Stimulated activated CD4-positive, alpha-beta T cell treated with anti-CD3 and anti-CD28 coated beads, Interleukin-4, amount 100 ng/mL, for 4 hours (primary cell): ENCODE measurements at places on chromosomes 3 and 15.

GRCh38 chr3:94500146-94500545 is 437.3 kb downstream of the NSUN3 start:
- DNase-seq: no peak

- no peak for DNase-seq
Observed at GRCh38 chr15:80803580-80804525, 24.7 kb downstream of the CEMIP start.

DNA sequence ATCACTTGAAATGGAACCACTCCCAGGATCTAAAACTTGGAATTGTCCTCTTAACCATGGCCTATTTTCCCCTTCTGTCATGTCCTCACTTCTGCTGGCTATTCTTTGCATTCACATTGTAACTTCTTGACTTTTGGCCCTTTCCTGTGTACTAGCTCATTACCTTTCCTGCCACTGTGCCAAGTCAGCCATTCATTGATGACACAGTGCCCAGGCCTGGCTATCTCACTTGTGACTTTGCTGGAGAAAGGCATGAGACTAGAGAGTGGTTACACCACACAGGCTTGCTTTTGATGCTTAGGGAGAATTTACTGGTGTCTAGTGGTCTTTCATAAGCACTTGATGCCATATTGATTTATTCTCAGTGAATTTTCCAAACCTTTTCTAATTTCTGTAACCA is 101.1 kb downstream of the NR1D2 start:
- no peak for DNase-seq

DNA sequence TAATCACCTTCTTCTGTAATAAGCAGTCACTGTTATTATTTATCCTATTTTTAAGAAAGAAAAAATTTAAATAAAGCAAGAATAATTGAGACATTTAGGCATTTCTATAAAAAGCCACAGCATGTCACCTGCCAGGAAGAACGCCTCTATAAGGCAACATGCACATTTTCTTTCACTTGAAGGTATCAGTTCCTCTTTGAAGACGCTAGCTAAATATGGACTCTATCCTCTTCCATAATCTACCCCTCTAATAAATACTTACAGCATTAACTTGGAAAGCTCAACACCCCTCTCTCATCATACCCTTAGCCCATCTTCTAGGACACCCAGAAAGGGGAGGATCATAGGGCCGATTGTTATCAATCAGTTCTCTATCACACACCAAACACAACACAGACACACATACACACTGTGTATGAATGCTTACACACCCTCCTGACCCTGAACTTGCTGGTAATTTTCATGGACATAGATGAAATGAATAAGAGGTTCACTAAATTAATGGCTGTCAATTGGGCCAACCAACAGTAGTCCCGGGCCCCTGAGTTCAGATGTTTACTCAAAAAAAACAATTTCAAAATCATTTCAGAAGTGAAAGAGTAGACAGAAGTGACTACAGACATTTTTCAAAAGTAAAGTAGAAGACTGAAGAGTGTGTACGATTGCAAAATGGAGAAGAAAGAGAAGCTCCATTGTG is 102.5 kb downstream of the ZMAT3 start:
- DNase-seq: no peak

DNA sequence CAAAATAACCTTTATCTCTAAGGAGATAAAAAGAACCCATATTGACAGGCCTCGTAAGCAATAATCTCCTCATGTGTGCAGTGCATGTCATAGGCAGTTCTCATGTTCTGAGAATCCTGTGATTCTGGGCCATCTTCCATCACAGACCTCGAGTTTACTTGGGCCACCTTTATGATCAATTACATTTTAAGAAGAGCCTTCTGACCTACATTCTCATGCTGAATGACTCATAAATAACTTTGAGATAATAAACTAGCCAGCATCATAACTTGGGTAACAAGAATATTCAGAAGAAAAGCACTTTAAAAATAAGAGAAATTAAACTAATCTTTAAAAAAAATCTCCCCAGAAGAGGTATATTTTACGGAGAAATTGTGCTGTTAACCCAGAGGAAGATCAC is 310.7 kb upstream of the ZNF717 start:
- DNase-seq: no peak

- DNase-seq: no peak
Observed at GRCh38 chr15:57215881-57216280, 160.4 kb upstream of the CGNL1 start.

GRCh38 chr3:127161236-127161635 is 31.7 kb upstream of the PRR23E start:
- no peak for DNase-seq

DNA sequence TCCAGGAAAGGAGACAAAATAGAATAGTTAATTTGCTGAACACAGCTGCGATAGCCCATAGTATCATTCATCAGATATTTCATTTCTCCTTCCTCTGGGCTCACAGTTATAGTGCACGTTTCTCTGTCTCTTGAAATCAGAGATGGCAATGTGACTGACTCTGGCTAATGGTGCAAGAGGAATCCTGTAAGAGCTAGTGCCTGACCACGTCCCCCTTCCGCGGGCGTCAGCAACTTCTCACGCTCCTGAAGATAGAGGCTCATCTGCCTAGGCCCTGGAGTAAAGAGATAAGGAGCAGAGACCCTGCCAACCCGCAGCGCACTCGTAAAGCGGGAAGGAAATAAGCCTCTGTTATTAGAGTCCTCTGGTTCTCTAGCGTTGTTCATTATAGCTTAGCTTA is 391.8 kb downstream of the VPS13C start:
- no peak for DNase-seq

- DNase-seq: no peak
Observed at GRCh38 chr3:126494204-126494969, 18.7 kb upstream of the ZXDC start.

GRCh38 chr3:57778494-57778893 is 22.4 kb downstream of the SLMAP start:
- DNase-seq: no peak

- DNase-seq: no peak
Observed at GRCh38 chr3:123876858-123877257, 7.3 kb downstream of the MYLK start.

DNA sequence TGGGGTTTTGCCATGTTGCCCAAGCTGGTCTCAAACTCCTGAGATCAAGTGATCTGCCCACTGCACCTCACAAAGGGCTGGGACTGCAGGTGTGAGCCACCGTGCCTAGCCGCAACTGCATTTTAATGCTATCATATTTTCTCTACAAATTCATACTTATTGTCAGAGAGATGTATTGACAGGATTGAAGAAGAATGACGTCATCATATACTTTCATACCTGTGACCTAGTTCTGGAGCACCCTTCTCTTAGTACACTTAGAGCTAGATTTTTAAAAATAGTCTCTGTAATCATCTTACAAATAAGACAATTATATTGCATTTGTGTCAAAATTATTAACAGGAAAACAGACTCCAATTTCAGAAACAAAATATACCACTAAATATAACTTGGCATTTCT is 242.8 kb upstream of the PDZRN3 start:
- DNase-seq: no peak

DNA sequence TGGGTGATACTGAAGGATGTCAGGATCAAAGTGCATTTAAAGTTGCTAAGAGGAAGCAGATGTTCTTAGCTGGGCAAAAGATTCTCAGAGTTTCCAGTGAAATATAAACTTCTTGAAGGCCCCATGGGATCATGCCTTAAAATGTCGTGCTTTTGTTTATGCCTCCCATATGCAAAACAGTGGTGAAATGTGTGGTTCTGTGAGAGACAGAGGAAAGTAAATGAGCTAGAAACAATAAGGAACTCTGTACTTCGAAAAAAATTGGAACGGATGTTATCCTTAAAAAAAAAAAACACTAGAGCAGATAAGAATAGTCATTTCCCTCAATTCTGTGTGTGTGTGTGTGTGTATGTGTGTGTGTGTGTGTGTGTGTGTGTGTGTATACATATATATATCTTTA is 497.0 kb upstream of the TBL1XR1 start:
- no peak for DNase-seq

GRCh38 chr3:127216415-127217261 is 23.7 kb downstream of the PRR23E start:
- DNase-seq: no peak

- DNase-seq: no peak
Observed at GRCh38 chr3:50591196-50591741, 20.3 kb downstream of the CISH start.

GRCh38 chr15:60905587-60905986 is 323.5 kb downstream of the RORA start:
- peak; percentile 30 for DNase-seq

- DNase-seq: no peak
Observed at GRCh38 chr3:77446761-77447160, 406.9 kb downstream of the ROBO2 start.

GRCh38 chr3:195128255-195129071 is 142.5 kb downstream of the XXYLT1 start:
- no peak for DNase-seq

- no peak for DNase-seq
Observed at GRCh38 chr15:56608993-56609392, 124.3 kb downstream of the ZNF280D start.

GRCh38 chr15:93087825-93088199 is 1.2 kb downstream of the RGMA start:
- peak; percentile 45 for DNase-seq

GRCh38 chr15:66946578-66947164 is 118.7 kb upstream of the SMAD3 start:
- DNase-seq: peak; percentile 64

DNA sequence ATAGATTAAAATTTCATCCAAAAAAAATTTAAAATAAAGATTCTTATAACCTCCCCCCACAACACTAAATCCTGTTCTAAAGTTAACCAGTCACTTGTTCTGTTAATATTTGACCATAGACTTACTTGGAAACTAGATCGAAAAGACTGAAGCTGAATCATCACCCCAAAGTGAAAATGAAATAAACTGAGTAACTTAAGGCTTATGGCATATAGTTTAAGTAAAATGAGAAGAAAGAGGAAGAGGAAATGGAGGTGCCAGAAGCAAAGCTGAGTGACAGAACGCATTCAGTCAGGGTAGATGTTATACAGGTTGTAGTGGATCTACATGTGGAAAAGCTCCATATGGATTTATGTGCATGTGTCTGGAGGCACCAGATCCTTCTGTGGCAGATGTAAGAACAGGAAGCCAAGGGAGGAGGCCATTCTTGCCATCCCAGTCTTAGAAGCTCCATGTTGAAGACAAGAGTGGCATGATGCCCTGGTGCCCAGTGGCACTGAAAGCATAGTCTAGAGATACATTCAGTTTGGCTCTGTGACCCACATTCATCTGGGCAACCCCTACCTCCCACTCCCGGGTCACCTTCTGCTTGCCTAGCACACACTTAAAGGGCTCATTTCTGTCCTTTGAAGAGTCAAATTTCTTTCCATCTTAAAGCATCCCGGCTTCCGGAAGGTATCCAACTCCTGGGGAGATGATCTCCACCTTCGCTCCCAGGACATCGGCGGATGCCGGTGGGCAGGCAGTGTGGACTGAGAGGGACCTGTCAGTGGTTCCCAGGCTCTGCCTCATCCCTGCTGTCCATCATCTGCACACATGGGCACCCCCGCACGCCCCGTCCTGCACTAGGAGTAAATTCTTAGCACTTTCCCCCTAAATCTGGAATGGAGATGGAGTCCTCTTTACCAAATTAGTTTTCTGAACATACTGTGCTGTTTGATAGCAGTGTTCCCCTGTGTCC is 90.8 kb downstream of the NEO1 start:
- no peak for DNase-seq

GRCh38 chr15:81189583-81190283 is 6.9 kb upstream of the IL16 start:
- DNase-seq: no peak

DNA sequence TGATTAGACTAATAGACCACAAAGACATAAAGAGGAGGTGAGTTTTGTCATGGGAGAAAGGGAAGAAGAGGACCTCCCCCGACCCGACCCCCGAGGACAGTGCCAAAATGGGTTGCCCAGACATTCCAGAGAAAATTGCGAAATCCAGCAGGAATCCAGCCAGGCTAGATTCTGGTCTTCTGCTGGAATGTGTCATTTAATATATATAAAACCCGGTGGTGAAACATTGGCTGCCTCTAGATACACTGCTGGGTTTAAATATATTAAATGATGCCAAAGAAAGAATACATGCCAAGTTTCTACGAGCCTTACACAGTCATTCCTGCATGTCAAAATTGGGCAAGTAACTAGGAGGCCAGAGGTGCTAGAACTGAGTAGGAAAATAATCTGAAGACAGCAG is 45.3 kb upstream of the SPESP1 start:
- DNase-seq: no peak

DNA sequence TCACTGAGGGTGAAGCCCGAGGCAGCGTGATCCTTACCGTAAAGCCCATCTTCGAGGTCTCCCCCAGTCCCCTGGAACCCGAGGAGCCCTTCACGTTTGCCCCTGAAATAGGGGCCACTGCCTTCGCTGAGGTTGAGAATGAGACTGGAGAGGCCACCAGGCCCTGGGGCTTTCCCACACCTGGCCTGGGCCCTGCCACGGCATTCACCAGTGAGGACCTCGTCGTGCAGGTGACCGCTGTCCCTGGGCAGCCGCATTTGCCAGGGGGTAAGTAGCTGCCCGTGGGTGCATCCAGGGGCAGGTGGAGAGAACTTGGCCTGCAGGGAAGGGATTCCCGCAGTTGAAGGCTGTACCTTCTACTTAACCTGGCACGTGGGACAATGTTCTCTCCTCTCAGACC is 42.4 kb downstream of the ACAN start:
- DNase-seq: no peak

DNA sequence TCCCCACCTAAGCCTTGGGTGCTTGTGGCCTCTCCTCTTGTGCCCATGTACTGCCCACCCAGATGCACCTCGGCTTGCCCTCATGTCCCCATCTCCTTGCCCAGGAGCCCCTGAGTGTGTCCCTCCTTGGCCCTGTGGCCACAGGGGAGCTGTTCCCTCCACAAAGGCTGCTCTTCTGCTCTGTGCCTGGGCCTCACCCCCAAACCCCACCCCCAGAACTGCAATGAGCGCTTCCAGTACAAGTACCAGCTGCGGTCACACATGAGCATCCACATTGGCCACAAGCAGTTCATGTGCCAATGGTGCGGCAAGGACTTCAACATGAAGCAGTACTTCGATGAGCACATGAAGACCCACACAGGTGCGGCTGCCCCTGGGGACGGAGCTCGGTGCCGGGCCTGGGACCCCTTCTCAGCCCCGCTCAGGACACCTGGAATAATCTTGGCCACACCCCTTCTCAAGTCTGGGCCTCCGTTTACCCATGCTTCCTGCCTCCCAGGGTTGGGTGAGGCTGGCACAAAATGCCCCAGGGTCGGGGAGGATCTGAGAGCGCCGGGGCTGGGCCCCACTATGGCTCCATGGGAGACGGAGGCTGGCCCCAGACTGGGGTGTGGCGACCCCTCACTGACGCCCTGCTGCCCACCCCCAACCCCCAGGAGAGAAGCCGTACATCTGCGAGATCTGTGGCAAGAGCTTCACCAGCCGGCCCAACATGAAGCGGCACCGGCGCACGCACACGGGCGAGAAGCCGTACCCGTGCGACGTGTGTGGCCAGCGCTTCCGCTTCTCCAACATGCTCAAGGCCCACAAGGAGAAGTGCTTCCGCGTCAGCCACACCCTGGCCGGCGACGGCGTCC is 10.3 kb downstream of the ZBTB47 start:
- DNase-seq: no peak

- DNase-seq: no peak
Observed at GRCh38 chr15:98878172-98878571, 129.4 kb downstream of the PGPEP1L start.

GRCh38 chr3:190528706-190529105 is 14.8 kb downstream of the IL1RAP start:
- DNase-seq: no peak

- no peak for DNase-seq
Observed at GRCh38 chr3:5298453-5298852, 110.9 kb downstream of the EDEM1 start.
